Small intestine (tissue), 16 donors: ENCODE measurements at places on chromosomes 12 and 14. TPM values are rescaled to one million over a fixed set of nuclear protein-coding genes. Genes with fewer than 3 reads are reported as not detected.

GRCh38 chr12:94762943-94763342, 112.6 kb upstream of the TMCC3 start:
- H3K27me3 ChIP-seq = no peaks in the 10 kb centered on the region
- H3K27ac ChIP-seq = no peak overlapping the region
- H3K36me3 ChIP-seq = no peaks in the 10 kb centered on the region
- H3K4me3 ChIP-seq = no peak overlapping the region
- no peaks in the 10 kb centered on the region for H3K4me1 ChIP-seq
- DNase-seq = no peak

The NXPH4 gene
- polyA plus RNA-seq = not detected

GRCh38 chr14:87334997-87335685, 657.8 kb downstream of the GALC start:
- no peaks in the 10 kb centered on the region for H3K36me3 ChIP-seq
- no peak overlapping the region for H3K4me3 ChIP-seq
- H3K27ac ChIP-seq = no peak overlapping the region
- no peaks in the 10 kb centered on the region for H3K27me3 ChIP-seq
- no peaks in the 10 kb centered on the region for H3K4me1 ChIP-seq

The RPL10L gene
- polyA plus RNA-seq = 0.47 TPM

GRCh38 chr14:91872517-91873470, 5.5 kb upstream of the TC2N start:
- H3K36me3 ChIP-seq = no peaks in the 10 kb centered on the region
- peak overlapping the region; percentile 58 for H3K27ac ChIP-seq
- no peaks in the 10 kb centered on the region for H3K27me3 ChIP-seq
- H3K4me3 ChIP-seq = no peak overlapping the region

DNA sequence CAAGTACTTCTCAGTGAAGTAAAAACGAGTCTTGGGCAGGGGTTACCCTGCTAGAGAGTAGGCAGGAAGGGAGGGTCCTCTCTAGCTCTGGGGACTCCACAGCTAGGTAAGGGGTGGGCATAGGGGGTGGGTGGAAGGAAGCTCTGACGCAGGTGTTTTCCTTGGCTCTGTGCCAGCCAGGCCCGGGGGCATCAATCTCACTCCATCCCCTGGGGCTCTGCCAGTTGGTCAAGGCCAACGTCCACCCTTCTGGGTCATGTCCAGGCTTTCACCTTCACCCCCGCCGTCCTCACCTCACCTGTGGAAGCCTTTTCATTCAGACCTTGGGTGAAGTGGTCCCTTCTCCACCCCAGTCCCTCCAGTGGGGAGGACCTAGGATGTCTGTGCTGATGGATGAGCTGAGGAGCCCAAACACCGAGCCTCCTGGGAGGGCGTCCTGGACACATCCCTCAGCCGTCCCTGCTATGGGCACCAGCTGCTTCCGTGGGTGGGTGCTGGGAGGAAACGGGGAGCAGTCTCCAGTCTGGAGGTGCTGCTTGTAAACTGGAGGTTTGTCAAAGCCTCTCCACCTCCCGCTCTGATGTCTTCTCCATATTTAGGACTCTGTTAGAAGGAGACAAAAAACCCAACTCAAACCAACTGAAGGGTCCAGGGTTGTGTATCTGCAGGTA, 71.5 kb upstream of the SFSWAP start:
- H3K4me1 ChIP-seq = no peaks in the 10 kb centered on the region
- H3K36me3 ChIP-seq = no peaks in the 10 kb centered on the region
- no peaks in the 10 kb centered on the region for H3K27me3 ChIP-seq
- H3K4me3 ChIP-seq = no peak overlapping the region
- H3K27ac ChIP-seq = no peak overlapping the region

The FZD10 gene
- 1.2 TPM for polyA plus RNA-seq

DNA sequence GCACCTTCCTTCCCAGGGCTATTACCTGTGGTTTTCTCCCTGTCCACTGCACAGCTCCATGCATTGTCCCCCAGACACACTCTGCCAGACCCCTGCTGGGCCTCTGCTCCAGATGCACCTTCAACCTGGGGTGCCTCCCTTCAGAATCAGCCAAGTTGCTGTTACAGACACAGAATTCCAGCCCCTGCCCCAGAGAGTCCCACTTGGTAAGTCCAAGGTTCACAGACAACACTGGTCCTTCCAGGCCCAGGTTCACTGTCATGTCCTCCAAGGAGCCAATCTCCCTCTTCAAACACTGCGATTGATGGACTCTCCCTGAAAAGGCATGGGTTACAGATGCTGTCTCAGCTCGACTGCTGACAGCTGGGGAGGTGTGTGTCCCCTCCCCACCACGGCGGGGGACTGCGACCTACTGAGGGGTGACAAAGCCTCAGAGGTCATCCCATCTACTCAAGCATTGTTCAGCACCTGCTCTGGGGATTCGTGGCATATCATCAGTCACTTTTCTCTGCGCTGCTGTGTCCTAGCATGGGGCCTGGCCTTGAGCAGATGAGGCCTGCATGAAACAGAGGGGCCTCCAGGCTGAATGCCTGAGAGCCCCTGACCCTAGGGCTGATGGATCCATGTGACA, 24.3 kb downstream of the CALM1 start:
- H3K4me1 ChIP-seq = no peaks in the 10 kb centered on the region
- no peak overlapping the region for H3K27ac ChIP-seq
- no peaks in the 10 kb centered on the region for H3K36me3 ChIP-seq
- no peak overlapping the region for H3K4me3 ChIP-seq
- H3K27me3 ChIP-seq = no peaks in the 10 kb centered on the region

GRCh38 chr14:74476107-74476506, 17.0 kb downstream of the NPC2 start:
- no peak for DNase-seq
- peaks cover 8% of the 10 kb centered on the region for H3K36me3 ChIP-seq
- H3K27me3 ChIP-seq = no peaks in the 10 kb centered on the region
- no peak overlapping the region for H3K4me3 ChIP-seq
- H3K4me1 ChIP-seq = no peaks in the 10 kb centered on the region

DNA sequence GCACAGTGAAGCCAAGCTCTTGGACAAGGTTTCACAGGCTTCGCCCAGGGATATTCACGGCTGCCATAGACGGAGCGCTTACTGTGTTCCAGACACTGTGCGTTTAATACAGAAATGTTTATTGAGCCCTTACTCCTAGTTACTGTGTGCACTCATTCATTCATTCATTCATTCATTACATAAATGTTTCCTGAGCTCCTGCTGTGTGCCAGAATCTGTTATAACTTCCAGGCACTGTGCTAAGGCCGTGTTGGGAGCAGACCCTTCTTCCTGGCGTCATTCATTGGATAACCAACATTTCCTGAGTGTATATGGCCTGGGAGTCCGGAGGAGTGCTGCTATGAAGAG, 760 bp upstream of the MED13L start:
- H3K27ac ChIP-seq = peak overlapping the region; percentile 25
- no peak overlapping the region for H3K4me3 ChIP-seq
- no peak for DNase-seq
- no peaks in the 10 kb centered on the region for H3K27me3 ChIP-seq
- H3K36me3 ChIP-seq = no peaks in the 10 kb centered on the region

- no peaks in the 10 kb centered on the region for H3K27me3 ChIP-seq
- no peak for DNase-seq
- H3K4me1 ChIP-seq = no peaks in the 10 kb centered on the region
- H3K36me3 ChIP-seq = no peaks in the 10 kb centered on the region
These were observed 265.6 kb downstream of the TMEM117 start for GRCh38 chr12:44101475-44101874.

- peaks cover 3% of the 10 kb centered on the region for H3K27me3 ChIP-seq
- H3K4me3 ChIP-seq = no peak overlapping the region
- no peaks in the 10 kb centered on the region for H3K36me3 ChIP-seq
These were observed 71.8 kb upstream of the GZMB start for GRCh38 chr14:24705840-24706239.

DNA sequence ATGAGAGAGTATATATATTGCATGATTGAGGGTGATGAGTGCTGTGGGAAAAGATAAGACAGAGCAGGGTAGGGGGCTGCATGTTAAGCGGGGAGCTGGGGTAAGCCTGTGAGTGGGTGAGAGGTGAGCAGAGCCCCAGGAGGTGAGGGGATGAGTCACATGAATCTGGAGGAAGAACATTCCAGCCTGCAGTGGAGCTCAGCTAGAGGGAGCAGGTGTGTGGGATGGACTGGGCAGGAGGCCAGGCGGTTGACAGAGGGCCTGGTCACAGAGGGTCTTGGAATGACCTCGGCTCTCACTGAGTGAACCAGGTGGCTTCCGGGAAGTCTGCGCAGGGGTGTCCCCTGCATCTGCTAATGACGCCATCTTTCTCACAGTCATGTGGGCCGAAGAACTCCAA, 44.4 kb downstream of the GIT2 start:
- peaks cover 20% of the 10 kb centered on the region for H3K36me3 ChIP-seq
- H3K4me3 ChIP-seq = no peak overlapping the region
- no peak for DNase-seq
- H3K4me1 ChIP-seq = peaks cover 3% of the 10 kb centered on the region

DNA sequence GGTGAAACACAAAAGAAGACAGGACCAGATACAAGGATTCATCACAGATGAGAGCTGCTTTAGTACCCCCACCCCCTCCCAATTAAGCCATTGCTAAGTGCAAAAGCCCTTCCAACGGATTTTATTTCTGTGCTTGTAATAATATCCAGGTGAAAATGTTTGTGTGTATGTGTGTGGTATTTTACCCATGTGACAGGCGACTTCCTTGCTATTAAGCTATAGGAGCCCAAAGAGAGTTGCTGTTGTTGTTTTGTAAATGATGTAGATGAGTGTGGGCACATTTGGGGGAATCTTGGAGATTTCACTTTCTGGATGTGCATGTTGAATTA, 3.2 kb upstream of the HOXC4 start:
- peaks cover 25% of the 10 kb centered on the region for H3K27me3 ChIP-seq
- peaks cover 3% of the 10 kb centered on the region for H3K4me1 ChIP-seq
- H3K36me3 ChIP-seq = peaks cover 2% of the 10 kb centered on the region

The LRTM2 gene
- polyA plus RNA-seq = 0.03 TPM

- no peak for DNase-seq
- no peaks in the 10 kb centered on the region for H3K36me3 ChIP-seq
- H3K4me3 ChIP-seq = no peak overlapping the region
- no peak overlapping the region for H3K27ac ChIP-seq
These were observed 140.3 kb upstream of the FAR2 start for GRCh38 chr12:29008786-29009185.

DNA sequence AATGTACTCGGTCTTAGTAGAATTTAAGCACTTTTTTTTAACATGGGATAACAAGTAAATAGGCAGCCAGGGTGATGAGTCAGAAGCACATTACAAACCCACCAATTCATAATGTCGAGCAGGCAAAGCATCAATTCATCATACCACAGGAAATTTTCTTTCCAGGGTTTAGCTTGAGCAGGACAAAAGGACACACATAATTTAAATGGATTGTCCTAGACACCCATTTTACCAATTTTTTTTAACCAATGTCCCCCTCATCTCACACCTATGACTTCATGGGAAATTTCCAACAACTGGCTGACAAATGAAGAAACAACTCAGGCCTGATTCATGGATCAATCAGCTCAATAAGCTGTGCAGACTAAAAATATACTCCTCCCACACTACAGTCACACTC, 58.8 kb upstream of the FOXG1 start:
- no peak overlapping the region for H3K4me3 ChIP-seq
- H3K36me3 ChIP-seq = no peaks in the 10 kb centered on the region
- H3K27me3 ChIP-seq = no peaks in the 10 kb centered on the region

GRCh38 chr12:94593822-94594442, 56.4 kb downstream of the TMCC3 start:
- no peak for DNase-seq
- H3K27ac ChIP-seq = no peak overlapping the region
- no peaks in the 10 kb centered on the region for H3K4me1 ChIP-seq
- H3K36me3 ChIP-seq = no peaks in the 10 kb centered on the region

- no peaks in the 10 kb centered on the region for H3K27me3 ChIP-seq
- DNase-seq = peak; percentile 100
- H3K4me1 ChIP-seq = no peaks in the 10 kb centered on the region
- peak overlapping the region; percentile 100 for H3K4me3 ChIP-seq
- no peaks in the 10 kb centered on the region for H3K36me3 ChIP-seq
These were observed 738 bp upstream of the ATP2B1 start for GRCh38 chr12:89709157-89709994.
